ENCODE measurements at places on chromosomes 3 and 15.

DNA sequence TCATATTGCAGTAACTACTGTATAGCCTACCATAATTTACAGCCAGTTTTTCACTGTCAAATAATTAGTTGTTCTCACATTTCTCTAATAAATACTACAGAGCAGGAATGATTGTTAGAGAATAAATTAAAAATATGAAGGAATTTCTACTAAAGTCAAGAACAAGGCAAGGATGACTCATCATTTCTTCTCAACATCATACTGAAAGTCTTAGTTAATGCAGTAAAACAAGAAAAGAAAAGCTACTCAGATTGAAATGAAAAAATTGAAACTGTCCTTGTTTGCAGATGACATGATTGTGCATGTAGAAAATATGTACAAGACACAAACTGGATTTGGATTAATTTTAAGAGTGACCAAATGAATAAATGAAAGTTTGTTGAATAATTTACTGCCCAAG, 608.2 kb downstream of the NSUN3 start:
- DNase-seq, result no peak

DNA sequence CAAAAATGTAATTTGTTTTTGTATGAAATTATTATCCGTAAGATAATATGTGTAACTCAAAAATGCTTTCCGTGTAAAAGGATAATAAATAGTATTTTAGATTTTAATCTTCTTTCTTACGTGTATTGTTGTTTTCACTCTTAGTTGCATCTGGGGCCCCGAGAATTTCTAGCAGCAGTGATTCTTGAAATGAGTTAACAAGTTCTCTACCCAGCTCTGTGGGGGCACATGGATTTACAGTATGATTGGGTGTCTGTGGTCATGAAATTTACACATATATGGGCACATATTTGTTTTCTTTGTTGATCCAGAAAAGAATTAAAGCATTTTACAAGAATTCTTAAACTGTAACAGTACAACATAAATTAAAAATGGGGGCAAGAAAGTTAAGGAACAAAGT, 145.9 kb upstream of the LRRFIP2 start:
- DNase-seq, result no peak

DNA sequence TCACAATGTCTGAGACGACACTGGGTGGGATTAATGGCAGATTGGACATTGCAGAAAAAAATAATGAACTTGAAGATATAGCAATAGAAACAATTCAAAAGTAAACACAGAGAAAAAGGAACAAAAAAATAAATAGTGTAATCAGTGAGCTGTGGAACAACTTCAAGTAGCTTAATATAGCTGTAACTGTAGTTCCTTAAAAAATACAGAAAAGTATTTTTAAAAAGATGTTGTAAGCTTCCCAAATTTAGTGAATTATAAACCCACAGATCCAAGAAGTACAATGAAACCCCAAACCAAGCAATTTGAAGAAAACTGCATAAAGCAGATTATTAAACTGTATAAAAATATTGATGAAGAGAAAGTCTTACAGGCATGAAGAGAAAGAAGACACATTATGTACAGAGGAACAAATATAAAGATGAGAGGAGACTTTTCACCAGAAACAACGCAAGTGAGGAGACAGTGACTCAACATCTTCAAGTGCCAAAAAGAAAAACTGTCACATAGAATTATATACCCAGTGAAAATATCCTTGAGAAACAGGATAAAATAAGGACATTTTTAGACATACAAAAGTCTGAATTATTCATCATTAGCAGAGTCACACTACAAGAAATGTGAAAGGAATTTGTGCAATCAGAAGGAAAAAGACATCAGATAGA, 176.4 kb downstream of the NFKBIZ start:
- DNase-seq, result no peak

DNA sequence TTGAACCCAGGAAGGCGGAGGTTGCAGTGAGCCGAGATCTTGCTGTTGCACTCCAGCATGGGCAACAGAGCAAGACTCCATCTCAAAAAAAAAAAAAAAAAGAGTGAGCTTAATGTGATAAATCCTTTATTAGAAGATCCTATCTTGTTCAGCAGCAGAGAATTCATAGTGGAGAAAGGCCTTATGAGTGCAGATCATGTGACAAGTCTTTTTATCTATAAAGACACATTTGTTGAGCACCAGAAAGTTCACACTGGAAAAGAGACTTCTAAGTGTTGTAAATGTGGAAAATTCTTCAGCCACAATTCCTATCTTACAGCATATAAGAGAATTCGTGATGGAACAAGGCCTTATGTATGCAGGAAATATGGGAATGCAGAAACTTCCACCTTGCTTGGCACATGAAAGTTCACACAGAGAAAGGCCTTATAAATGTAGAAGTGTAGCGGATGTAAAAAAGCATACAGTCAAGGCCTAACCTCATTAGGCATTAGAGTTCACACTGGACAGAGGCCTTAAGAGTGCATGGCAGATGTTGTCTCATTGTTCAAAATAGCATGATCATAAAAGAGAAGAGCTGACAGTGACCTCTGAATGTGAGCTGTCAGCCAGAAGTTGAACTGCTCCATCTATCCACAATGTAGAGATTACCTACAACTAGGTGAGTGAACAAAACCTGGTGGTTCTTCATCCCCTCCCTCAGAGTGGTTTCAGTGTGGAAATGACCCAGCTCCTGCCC, 16.7 kb downstream of the ADAM10 start:
- no peak for DNase-seq

GRCh38 chr3:136995652-136996051, 37.9 kb downstream of the IL20RB start:
- no peak for DNase-seq

DNA sequence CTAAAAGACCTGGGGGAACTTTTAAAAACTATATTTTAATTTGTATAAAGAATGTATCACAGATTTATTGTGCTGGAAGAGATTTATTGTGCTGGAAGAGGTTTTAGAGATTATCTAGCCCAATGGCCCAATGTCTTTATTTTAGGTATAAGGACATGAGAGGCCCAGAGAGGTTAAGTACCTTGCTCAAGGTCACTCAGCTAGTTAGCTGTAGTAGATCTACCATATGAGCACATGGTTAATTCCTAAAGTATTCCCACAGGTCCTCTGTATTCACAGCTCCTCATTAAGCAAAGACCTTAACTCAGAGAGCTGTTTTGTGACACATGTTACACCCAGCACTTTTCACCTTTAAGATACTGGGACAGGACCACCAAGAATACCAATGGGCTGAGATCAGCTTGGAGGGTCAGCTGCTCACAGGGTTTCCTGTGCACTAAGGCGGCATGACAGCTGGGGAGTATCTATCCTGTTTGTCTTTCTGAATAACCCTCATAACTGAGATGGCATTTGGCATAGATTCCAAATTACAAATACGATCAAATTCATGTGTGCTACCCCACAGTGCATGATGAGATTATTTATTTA, 143.1 kb upstream of the TBL1XR1 start:
- no peak for DNase-seq

DNA sequence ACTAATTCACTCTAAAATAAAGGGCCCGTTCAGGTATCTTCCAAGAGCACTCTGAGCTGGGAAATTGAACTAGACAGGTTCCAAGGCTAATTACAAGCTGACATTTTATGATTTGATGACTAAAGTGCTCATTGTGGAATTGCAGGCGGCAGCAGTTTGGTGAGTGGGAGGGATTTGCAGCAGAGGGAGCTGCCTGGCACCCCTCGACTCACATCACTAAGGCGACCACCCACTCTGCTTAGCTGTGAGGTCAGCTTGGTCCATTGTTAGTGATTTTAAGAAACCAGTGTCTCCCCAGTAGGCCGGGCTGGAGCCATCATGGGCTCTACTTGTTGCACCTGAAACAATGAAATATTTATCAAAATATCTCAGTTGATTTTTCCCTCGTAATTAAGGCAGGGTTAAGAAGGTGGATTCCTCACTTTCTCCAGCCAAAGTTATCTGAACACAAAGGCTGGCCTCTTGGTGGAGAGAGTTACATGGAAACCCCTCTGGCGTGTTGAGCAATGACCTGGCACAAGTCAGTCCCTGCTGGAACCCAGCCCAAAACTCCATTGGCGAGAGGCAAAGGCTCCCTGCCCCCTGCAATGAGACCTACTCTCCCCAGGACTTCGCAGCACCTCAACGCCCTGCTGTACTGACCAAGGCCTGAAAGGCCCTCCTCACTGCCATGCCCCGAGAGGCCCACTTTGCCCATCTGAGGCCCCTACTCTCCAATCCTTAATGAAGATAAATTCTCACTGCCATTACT, 65.0 kb upstream of the ATP2B2 start:
- DNase-seq, result no peak

DNA sequence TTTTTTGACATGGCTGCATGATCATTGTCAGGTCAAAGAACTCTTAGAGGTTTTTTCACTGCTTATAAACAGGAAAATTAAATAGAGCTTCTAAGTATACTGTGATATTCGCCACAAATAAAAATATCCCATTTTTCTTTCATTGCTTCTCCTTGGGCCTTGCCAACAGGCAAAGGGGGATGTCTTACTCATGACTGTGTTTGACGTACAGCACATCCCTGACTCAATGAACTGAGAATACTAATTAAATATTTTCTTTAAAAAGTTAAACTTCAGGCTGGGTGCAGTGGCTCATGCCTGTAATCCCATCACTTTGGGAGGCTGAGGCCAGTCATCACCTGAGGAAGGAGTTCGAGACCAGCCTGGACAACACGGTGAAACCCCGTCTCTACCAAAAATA, 41.4 kb upstream of the CCDC80 start:
- DNase-seq, result no peak

DNA sequence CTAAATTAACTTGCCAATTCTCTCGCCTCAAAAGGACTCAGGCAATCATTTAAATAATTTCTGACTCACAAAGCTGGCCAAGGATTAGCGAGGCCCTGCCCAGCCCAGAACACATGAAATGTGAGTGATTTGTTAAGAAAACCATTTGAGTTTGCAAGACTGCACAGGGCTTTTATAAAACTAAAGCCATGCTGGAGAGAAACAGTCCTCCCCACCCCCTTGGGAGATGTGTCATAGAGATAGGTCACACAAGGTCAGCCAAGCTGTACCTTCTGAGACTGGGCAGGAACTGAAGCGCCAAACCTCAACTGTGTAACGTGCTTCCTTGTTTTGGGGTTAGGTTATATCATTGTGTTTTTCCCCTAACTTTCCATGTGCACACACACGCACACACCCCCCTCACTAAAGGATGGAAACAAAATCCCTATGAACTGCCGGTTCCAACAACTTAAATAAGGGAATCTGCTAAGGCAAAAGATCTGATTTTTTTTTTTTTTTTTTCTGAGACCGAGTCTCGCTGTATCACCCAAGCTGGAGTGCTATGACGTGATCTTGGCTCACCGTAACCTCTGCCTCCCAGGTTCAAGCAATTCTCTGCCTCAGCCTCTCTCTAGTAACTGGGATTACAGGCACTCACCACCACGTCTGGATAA, 8.1 kb downstream of the SPATA12 start:
- DNase-seq, result peak; percentile 54

GRCh38 chr15:34124651-34125050, 22.8 kb downstream of the PGBD4 start:
- no peak for DNase-seq

DNA sequence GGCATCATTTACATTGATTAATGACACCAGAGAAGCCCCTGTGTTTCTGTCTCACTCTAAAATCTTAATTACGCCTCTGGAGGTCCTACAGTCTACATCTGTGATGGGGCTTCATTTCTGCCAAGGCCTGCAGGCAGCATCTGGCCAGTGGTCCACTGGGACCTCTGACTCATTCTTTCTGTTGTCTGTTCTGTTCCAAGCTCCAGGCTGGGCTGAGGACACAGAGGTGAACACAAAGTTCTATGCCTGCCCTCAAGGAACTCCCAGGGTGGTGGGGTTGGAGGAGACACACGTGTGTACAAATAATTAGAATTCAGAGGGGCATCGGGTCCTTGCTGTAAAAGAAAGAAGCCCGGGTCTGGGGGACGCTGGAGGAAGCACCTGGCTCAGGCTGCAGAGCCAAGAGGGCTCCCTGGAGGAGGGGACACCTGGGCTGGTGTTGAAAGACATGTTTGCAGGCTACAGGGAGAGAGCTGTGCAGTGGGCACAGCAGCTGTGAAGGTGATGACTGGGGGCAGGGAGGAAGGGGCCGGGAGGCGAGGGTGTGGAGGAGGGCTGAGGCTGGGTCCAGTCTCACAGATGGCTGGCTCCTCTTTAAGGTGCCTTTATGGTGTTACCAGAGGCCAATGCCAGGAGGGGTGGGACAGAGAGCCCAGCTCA, 103.3 kb upstream of the PRR23E start:
- DNase-seq, result no peak

GRCh38 chr3:72663429-72663828, 184.8 kb downstream of the SHQ1 start:
- DNase-seq, result no peak

DNA sequence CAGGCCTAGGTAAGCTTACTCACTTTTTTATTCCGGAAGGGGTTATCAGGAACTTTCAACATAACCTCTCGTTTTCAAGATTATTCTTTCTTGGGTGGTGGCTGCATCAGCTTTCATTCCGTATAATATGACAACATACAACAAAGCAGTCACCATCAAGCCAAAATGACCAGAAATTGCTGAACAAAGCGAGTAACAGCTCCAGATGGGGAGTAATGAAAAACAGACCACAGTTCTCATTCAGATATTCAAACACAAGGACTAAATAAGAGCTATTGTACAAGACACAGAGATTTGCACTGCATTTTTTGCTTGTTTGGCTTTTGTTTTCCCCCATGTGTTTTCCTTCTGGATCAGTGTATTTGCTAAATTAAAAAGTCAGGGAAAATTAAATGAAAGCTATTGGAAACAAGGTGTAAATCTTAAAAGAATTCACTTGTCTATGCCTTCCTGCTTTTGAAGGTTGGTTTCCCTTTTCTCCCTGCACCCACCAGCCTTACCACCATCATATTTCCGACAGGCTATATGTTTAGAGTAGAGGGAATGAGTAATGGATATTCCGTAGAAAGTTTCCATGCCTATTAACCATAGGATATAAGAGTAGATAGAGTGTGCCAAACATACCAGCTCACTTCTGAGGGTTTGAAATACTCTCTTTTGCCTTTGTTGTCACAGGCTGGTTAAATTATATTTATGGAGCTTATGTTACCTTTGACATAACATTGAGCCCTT, 213.6 kb downstream of the RBMS3 start:
- no peak for DNase-seq

DNA sequence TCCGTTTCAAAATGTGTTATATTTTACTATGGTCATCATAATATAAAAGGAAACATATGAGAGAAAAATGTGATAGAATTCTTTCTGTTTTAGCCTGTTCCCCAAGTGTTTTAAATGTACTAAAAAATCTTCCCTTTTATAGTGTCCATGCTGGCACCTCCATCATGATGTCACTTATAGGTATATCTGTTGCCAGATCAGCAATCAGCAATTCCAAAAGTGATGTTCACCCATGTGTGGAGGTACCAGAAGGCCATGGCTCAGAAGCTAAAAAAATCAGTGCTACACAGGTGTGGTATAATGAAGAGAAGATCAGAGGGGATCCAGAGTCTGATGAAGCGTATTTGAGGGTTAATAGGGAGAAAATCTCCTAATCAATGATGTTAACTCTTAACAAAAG, 1.1 kb upstream of the GPR15 start:
- DNase-seq, result no peak

GRCh38 chr15:80654299-80654698, 40.8 kb upstream of the ABHD17C start:
- DNase-seq, result no peak

- peak; percentile 70 for DNase-seq
Measured at GRCh38 chr15:73704869-73705645, 20.9 kb downstream of the CD276 start.

- DNase-seq, result no peak
Measured at GRCh38 chr3:59263152-59263551, 213.3 kb upstream of the CFAP20DC start.

Data from GM19239 (cell line).